Breast epithelium (tissue), 4 donors: ENCODE measurements at places on chromosomes 1 and 21.

- DNase-seq: no peak
Measured at GRCh38 chr1:162951553-162952315, 90.8 kb upstream of the CCDC190 start.

- DNase-seq: no peak
Measured at GRCh38 chr1:218953386-218953785, 220.3 kb upstream of the LYPLAL1 start.

DNA sequence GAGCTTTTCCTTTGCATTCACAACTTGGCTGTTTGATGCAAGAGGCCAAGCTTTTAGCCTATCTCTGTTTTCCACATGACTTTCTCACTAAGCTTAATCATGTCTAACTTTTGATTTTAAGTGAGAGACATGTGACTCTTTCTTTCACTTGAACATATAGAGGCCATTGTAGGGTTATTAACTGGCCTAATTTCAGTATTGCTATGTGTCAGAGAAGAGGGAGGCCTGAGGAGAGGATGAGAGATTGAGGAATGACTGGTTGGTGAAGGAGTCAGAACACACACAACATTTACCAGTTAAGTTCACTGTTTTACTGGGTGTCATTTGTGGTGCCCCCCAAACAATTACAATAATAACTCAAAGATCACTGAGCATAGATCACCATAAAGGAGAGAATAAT lies 193.5 kb downstream of the CYYR1 start:
- DNase-seq: no peak

DNA sequence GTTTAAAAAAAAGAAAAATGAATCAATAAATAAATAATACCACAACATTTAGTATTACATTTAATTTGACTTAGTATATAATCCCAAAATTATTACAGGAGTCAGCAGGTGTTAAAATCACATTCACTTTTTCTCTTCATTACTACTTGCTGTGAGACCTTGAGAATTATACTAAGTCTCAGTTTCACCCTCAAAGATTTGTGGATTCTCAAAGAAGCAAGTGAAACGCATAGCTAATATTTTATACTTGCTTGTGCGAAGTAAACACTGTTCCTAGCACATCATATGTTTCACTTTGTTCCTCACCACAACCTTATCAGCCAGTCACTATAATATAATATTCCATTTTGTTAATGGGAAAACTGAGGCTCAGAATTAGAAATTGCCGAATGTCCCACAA lies 4.0 kb downstream of the CLCA1 start:
- no peak for DNase-seq

DNA sequence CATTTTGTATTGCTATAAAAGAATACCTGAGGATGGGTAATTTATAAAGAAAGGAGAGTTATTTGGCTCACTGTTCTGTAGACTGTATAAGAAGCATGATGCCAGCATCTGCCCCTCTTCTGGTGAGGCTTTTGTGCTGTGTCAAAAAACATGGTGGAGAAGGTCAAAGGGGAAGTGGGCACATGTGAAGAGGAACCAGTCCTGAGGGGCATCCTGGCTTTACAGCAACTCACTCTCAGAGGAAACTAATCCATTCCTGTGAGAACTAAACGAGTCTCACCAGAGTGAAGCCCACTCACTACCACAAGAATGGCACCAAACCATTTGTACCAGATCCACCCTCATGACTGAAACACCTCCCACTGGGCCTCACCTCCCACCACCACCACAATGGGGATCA lies 18.8 kb upstream of the SELP start:
- DNase-seq: no peak

GRCh38 chr1:162889989-162890388 lies 29.0 kb upstream of the CCDC190 start:
- no peak for DNase-seq

DNA sequence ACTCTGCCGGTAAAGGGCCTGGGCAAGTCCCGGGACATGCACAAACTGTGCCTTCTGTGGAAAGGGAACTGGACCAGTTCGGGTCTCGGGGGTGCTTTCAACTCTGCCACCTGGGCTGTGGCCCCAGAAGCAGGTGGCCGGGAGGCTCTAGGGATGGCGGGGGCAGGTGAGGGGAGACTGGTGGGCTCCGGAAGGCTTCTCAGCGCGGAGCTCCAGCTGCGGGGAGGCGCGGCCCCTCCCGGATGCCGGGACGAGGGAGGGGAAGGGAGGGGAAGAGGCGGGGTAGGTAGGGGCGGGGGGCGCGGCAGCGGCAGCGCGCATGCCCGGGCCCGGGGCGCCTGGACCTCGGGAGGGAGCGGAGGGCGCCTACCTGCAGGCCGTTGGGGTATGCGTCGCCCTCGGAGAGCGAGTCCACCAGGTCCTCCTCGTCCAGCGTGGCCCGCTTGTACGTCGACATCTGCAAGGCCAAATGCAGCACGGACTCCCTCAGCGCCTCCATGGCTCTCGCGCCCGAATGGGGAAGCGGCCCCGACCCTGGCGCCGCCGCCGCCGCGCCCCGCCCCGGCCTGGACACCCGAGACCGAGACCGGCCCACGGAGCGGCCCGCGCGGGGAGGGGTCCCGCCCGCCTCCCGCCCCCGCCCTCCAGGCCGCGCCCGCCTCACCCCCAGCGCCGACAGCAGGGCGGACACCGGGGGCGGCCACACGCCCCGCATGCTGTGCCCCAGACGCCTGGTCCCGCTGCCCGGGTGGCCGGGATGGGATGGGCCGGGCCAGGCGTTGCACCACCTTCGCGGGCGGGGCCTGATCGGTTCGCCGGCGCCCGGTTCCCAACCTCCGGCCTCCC lies at the start of gene ECE1:
Gene ECE1, minus strand, starts transcription at position 764 of the 846 bp plus-strand sequence. Its CDS starts 49 bp downstream, at position 715.
- no peak for DNase-seq

DNA sequence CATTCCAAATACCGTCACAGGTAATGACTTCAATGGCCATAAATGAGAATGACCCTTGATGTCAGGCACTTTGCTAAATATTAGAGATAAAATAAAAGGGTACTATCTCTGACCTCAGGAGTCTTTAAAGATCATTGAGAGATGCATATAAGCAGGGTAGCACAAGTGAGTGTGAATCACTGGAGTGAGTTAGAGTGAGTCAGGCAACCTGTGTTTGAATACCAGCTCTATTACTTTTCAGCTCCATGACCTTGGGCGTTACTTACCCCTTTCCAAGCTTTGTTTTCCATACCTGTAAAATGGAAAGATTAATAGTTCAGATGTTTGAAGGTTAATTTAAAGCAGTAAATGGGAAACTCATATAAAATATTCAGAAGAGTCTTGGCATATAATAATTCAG lies 1058.0 kb upstream of the ADGRL4 start:
- DNase-seq: no peak

DNA sequence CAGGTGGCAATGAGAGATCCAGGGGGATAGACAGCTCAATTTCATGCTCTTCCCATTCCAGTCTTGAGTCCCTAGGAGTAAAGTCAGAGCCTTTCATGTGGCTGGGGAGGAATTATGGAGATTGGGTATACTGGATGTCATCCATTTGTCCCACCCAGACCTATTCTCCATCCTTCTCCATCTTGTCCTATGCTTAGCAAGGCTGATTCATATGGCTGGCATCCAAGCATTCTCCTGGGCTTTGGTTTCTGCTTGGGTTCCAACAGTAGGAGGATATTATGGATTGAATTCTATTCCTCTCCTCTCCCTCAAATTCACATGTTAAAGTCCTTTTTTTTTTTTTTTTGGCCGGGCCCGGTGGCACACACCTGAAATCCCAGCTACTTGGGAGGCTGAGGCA lies 3.8 kb upstream of the CDC20 start:
- DNase-seq: no peak

- no peak for DNase-seq
Measured at GRCh38 chr1:40245686-40246085, 2.1 kb upstream of the TMCO2 start.

DNA sequence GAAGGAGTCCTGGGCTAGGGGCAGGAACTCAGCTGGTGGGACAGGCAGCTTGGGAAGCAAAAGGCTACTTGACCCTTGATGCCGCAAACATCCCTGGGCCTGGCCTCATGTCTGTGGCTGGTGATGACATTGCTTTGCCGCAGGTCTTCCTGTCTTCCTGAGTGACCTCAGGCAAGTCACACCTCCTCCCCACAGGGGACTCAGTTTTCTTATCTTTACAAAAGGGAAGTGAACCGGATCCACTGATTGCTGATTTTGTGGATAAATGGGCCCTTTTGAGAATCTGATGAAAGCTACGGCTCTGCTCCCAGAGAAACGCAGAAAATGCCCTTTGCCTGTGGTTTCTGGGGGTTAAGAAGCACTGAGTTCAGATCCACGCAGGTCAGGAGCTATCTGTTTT lies 20.7 kb downstream of the PLOD1 start:
- DNase-seq: no peak

DNA sequence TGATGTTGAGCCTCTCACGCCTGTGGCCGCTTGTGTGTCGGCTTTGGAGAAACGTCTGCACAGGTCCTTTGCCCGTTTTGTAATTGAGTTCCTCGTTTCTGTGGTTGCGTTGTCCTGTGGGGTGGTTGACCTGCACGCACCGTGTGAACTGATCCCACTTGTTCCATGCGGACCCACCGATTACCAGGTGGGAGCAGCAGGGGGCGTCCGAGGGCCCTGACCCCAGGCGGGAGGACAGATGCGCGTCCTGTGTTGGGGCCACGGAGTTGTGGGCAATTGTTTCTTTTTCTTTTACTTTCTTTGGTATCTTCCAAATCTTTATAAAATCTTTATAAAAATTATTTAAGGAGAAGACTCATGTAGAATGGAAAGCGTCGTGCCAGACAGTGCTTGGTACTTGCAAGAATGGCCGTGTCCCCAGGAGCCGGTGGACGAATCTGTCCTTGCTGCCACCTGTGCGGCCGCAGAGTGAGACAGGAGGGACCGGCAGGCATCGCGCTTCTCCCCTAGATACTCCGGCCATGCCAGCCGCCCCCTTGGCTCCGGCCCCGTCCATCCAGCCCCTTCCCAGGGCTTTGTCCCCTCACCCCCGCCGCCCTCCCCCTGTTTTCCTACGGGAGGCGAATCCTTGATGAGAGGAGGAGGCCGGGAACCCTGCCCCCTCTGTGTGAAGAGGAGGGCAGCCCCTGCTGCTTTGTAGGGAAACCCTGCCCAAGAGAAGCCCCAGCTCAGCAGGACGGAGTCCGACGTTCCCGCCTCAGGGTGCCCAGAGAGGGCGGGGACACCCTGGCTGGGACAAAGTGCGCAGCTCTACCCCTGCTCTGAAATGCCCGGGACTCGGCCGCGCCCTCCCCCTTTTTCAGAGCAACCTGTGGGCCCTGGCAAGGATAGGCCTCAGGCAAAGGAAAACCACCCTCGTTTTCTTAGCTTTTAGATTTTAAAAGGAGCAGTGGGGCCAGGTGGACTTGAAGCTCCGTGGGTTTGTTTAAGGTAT lies 41.7 kb downstream of the PRKCZ start:
- no peak for DNase-seq

DNA sequence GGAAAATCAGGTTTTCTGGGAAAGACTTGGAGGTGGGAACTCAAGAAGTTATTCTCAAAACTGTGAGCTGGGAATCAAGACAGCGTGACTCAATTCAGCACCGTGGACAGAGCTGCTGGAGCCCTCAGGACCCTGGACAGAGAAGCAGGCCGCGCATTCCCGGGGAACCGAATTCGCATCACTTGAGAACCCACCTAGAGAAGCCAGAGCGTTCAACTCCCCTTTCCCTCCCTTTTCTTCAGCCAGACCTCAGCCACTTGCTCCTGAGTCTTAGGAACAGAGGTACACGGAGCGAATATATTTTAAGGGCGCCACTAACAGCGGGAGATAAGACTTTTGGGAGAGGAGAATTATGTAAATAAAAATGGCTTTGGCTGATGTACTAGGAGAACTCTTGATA lies 2.0 kb upstream of the LIN28A start:
- peak; percentile 45 for DNase-seq

GRCh38 chr21:42118901-42119300 lies 47.8 kb downstream of the UMODL1 start:
- no peak for DNase-seq
